ENCODE measurements at places on chromosomes 5 and 9.

DNA sequence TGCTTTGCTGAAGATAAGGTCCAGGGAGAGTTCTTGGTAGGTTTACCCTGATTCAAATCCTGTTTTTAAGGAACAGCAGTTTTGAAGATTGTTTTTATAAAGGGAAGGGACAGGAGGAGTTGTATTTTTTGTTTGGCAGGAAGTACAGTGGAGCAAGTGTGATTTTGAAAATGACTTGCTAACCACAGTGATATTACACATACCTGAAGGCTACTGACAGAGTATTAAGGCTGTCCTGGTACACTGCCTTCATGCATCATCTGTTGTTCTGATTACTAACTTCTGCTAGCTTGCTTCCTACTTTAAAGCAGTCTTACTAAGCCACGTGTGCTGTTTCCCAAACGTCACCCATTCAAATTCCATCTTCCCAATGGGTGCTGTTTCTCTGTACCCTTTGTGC lies 559.5 kb upstream of the SGCD start:
- no peak for DNase-seq

GRCh38 chr5:151476016-151476415 lies 28.6 kb downstream of the SLC36A1 start:
- DNase-seq = no peak

DNA sequence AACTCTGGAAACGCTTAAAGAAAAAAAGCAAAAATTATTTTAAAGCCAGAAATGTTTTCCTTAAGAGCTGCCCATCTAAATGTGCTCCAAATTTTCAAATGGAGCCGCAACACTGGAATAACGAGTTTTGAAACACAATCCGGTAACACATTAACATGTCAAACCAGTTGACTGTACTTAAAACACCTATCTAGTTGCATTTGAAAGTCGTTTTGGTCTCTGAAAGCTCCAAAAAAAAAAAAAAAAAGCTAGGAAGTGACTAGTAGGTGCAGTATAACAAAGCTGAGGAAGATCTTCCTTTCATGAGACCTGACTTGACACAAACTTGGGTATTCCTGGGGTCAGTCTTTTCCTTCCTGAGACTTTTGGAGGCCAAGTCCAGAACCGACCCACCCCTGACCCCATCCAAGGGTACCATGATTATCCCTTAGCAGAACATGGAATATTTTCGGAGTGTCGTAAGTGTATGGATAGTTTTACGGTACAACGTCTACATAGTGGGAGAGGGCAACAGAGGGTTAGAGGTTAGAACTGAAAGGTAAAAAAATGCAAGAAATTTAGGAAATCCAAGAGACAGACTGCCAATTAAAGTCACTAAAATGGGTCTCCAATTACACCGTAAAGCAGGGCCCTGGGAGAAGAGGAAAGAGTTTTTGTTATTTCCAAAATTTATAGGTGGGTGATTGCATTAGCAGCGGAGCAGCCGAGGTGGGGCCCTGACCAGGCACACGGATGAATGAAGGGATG lies 812 bp downstream of the CETN3 start:
- no peak for DNase-seq

DNA sequence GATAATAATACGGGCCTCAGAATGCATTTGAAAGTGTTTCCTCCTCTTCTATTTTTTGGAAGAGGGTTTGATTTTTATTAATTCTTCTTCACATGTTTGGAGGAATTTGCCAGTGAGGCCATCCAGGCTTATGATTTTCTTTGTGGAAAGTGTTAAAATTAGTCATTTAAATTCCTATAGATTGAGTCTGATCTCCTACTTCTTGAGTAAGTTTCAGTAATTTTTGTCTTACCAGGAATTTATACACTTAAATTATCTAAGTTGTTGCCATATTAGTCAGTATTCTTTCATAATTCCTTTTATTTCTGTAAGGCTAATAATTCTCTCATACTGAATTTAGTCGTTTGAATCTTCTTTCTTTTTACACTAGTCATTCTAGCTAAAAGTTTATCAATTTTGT lies 25.2 kb upstream of the HAPLN1 start:
- no peak for DNase-seq

GRCh38 chr5:35199886-35200285 lies 30.4 kb downstream of the PRLR start:
- no peak for DNase-seq

DNA sequence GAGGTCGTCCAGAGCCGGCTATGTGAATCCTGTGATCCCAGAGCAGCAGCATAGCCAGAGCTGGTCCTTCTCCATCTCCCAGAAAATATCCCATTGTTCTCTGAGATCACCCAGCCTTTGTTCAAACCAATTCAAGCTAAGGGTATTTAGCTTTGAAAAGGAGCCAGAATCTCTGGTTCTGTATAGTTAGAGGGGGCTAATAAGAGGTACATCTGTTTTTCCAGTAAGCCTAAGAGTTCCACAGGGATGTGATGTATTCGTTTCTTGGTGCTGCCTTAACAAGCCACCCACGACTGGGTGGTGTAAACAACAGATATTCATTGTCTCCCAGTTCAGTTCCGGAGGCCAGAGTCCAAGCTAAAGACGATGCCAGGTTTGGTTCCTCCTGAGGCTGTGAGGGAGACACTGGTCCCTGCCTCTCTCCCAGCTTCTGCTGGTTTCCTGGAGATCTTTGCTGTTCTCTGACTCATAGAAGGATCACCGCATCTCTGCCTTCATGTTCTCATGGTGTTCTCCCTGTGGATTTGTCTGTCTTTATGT lies 344.8 kb downstream of the MTRR start:
- no peak for DNase-seq

GRCh38 chr9:2570615-2571479 lies 50.7 kb upstream of the VLDLR start:
- DNase-seq = peak; percentile 64

GRCh38 chr5:42974536-42974935 lies 65.6 kb downstream of the ANXA2R start:
- DNase-seq = no peak

DNA sequence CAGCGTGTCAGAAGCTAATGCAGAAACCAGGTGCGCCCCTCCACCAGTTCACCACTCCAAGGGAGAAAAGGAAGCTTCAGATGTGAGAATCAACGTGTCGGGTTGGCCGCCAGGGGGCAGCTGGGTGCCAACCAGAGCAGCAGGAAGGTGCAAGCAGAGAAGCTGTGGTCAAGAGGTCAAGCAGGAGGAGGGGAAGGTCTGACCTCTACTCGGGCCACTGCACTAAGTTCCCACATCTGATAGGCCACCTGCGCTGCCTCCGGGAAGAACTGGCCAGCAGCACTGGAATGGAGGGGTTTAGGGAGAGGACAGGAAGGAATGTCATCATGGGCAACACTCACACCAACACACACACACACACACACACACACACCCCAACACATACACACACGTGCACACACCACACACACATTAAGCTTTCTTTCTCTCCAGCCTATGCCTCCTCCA lies 31.4 kb downstream of the ANXA6 start:
- DNase-seq = peak; percentile 68

GRCh38 chr5:5822729-5823257 lies 400.3 kb downstream of the ICE1 start:
- DNase-seq = no peak

GRCh38 chr5:97162045-97162444 lies 19.6 kb upstream of the LIX1 start:
- DNase-seq = peak; percentile 42
